ACHN (cell line): ENCODE measurements at places on chromosomes 2 and 18.

DNA sequence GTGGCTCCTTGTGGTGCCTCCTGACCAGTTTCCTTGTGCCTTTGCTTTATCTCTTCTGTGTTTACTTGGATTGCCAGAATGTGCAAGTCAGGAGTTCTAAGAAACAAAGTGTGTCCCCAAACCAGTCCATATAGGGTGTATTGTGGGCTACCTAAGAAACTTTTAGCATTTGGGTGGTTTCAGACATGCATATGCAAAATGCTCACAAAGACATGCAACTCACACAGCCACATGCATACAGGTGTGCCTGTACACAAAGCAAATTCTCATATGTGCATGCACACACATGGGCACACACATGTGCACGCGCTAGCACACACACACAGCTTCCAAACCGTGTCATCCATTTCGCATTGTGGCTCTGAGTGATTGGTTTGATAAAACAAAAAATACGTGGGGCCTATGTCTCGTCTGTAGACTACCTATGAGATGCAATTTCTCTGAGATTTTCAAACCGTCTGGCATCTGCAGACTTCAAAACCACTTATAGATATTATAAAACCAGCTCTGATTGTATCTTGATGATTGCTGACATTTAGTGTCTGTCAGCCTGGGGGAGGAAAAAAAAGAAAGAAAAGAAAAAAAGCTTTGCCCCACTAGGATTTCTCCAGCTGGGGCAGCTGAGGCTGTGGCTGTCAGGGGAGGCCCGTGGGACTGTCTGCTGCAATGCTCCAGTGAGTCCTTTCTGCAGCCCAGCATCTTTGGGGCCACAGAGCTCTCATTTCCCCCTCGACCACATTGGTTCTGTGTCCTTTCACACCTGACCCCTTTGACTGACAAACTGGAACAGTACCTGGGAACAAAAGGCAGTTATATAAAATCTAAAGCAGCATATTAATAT lies 556.1 kb downstream of the CMPK2 start:
- DNase-seq, result no peak

GRCh38 chr2:225164401-225165050 lies 122.3 kb upstream of the DOCK10 start:
- DNase-seq, result no peak

- DNase-seq, result peak; percentile 84
Observed at GRCh38 chr2:70301344-70302194, at the start of gene FAM136A. Gene FAM136A (minus strand): TSS chr2:70302067. CDS start chr2:70302011, 56 bp downstream.

DNA sequence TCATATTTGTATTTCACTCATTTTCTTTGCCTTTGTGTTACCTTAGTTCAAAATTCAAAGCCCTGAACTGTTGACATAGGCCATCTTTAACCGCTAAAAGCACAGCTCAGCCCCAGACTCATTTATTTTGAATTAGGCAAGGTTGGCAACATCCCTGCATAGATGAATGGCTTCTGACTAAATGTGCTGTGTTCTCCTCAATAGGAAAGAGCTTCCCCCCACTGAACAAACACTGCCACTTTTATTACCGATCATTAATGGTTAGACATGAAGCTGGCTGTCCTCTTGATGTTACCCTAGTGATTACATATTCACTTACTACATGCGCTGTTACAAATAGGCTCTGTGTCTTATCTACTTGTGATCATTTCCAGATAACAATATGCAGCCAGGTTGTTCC lies 170.7 kb downstream of the ADCYAP1 start:
- DNase-seq, result no peak

- DNase-seq, result no peak
Observed at GRCh38 chr2:174383796-174384195, 11.7 kb upstream of the SCRN3 start.
